Left lobe of liver (tissue), 2 donors: ENCODE measurements at places on chromosomes 16 and 17. TPM values are rescaled to one million over a fixed set of nuclear protein-coding genes. Genes with fewer than 3 reads are reported as not detected.
A peak's percentile ranks its signal among the peaks of the same experiment; 100 is the strongest.

Gene GUCY2D
- total RNA-seq: 0.05 TPM

Gene CES5A
- total RNA-seq: 4.4 TPM

Gene HCRT
- total RNA-seq: not detected

Gene TPPP3
- total RNA-seq: 0.40 TPM

Gene NOS2
- not detected for total RNA-seq

Gene MYO15B
- total RNA-seq: 34.2 TPM

Gene CACNG3
- not detected for total RNA-seq

Gene SLC47A1
- 101 TPM for total RNA-seq

Gene GFAP
- 0.23 TPM for total RNA-seq

Gene TEFM
- 8.6 TPM for total RNA-seq

Gene HAP1
- not detected for total RNA-seq

Gene CLEC19A
- total RNA-seq: not detected

DNA sequence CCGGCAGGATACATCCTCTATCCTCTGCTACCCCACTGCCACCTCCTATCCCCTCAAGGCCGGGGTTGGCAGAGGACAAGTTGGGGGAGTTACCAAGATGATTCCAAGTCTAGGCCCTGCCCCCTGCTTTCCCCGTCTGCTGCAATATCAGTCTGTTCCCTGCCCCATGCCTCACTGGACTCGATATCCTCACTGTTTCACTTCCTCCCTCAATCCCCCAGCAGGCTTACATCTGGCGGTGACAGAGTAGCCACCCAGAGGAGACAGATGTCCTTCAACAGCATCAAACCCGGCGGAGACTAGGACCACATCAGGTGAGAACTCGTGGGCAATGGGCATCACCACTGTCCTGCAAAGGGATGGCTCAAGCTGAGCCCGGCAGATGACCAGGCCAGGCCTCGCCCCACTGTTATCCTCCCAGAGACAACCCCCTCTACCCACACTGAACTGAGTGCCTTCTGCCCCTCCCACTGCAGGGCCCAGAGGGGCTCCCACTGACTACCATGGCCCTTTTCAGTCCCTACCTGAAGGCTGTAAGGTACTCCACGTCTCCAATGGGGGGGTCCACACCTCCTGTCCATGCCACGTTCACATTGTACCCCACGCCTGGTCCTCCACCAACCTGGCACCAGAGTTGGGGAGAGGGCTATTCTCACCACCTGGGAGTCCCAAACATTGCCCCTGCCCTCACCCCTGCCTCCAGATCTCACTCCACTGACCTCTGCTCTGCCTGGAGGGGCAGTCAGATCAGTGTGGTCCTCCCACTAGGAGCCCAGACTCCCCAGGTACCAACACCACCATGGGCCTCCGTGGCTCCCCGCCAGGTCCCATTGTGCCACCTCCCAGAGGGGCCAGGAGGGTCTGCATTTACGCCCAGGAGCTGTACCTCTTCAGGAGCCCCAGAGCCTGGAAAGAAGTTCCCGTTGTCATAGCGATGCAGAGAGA lies 9.6 kb downstream of the G6PC3 start:
- DNase-seq: no peak

- no peak for DNase-seq
Measured at GRCh38 chr16:85128079-85128837, 16.0 kb upstream of the CIBAR2 start.

- no peak for DNase-seq
Measured at GRCh38 chr16:62644030-62644812, 608.0 kb upstream of the CDH8 start.

GRCh38 chr17:27756467-27757371 lies 43.6 kb downstream of the NOS2 start:
- DNase-seq: peak; percentile 57

DNA sequence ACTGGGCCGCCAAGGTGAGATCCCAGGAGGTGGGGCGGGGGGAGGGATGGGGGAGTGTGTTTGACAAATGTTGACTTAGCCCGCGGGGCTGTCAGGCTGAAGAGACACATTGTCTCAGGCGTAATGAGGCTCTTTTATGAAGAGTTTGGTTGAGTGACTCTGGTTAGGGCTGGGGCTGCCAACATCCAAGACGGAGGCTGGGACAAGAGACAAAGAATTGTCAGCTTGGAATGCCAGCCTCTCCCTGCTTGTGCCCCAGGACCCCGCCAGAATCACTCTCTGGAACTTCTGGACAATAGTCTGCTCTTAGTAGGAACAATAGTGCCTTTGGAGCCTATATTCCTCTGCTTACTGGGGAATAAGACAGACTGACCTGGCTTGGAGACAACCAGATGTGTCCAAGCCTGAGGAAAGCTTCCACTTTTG lies 24.0 kb downstream of the PCTP start:
- DNase-seq: no peak

DNA sequence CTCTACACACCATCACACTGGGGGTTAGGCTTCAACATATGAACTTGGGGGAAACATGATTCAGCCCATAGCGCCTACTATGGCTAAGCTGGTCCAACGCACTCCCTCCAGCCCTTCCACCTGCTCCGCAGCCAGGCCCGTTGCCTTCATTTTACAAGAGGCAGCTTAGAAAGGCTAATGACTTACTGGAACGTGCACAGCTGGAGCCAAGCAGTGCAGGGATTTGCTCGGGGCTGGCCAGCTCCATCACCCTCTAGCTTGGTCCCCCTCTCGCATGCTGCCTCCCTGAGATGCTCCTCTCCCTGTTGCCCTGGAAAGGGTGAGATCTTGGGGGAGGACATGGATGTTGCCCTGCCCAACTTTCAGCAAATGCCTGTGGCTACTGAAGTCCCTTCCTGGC lies 2.8 kb upstream of the CACNG1 start:
- no peak for DNase-seq

DNA sequence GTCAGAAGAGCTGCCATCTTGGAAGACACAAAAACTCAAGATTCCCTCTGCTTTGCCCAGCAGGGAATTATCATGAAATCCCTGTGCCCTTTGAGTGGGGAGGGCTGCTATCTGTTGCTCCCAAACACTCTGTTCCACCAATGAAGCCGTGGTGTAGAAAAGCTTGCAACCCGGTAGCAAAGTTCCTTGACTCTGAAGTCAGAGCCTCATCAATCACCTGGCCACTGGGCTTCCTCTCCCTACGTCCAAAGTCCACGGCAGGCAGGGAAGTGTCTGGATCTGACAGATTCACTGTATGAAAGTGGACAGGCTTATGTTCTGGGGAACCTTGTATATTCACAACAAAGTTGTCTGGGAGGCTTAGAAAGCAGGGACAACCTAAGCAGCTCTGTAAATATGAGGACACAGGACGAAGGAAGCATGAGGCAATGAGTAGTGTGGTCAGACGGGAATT lies 343.3 kb downstream of the SLC39A11 start:
- DNase-seq: peak; percentile 59

DNA sequence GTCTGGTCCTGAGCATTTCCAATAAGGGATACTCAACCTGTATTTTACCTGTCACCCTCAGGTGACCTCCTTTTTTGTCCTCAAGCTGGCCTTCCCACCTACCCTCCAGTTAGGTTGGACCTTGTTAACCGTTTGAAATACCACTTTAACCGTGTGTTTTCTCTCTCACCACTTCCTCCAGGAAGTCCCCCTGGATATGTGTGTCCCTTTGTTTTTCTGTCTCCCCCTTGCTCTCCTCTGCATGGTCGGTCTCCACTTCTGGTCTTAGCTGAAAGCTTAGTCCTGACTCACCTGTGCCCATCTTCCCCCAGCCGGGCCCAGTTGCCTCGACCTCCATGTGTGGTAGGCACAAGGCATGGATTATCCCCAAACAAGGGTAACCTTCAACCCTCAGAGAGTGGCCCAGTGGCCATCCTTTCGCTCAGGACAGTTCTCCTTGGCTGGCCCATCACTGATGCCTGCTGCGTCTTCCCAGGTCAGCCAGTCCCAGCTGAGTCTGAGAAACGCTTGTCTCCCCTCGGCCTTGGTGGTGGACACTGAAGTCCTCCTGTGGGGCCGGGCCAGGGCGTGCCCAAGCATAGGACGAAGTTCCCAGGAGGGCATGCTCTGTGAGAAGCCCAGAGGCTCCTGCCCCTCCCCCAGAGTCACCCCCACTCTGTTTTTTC lies 20.0 kb downstream of the LASP1 start:
- DNase-seq: no peak

GRCh38 chr17:561116-561515 lies 153.5 kb downstream of the VPS53 start:
- no peak for DNase-seq

DNA sequence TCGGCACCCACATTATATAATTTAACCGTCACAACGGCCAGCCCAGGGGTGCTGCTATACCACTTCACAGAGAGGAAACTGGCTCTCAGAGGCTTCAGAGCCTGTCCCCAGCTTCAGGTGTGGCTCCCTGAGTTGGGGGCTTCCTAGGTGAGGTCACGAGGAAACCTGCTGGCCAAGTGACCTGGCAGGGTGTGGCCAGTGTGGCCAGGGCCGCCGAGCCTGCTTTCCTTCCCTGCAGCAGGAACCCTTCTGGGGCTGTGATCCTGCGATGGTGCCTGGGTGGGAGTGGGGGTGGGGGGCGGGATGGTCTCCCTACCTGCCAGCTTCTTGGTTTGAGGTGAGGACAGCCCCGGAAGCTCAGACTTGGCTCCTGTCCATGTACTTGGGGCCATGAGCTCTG lies 39.9 kb downstream of the ADCY7 start:
- DNase-seq: peak; percentile 40

- no peak for DNase-seq
Measured at GRCh38 chr17:41308251-41308917, 725 bp downstream of the KRTAP16-1 start.

- DNase-seq: no peak
Measured at GRCh38 chr16:15942931-15943690, 6.3 kb upstream of the ABCC1 start.

- no peak for DNase-seq
Measured at GRCh38 chr17:66301367-66301863, 998 bp upstream of the PRKCA start.

GRCh38 chr17:80501741-80502577 lies 25.6 kb upstream of the NPTX1 start:
- DNase-seq: no peak

DNA sequence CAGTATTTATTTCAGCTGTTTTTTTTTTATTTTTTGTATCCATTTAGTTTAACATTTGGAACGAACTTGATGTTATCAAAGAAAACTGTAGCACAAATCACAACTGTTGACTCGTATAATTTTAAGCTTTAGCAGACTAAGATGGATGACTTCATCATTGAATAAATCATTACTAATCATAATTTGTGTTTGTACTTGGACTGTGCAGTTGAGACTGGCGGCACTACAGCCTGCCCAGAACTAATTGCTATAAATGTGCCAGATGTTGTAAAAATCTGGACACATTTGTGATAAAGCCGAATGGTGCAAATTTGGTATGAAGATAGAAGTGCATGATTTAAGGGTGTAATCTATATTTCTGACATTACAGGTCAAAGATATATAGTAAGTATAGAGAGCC lies 897.7 kb upstream of the CDH8 start:
- DNase-seq: no peak

GRCh38 chr17:45994987-45995386 lies 4.1 kb upstream of the STH start:
- no peak for DNase-seq

- no peak for DNase-seq
Measured at GRCh38 chr16:53153130-53153529, 98.3 kb downstream of the CHD9 start.

GRCh38 chr17:29138971-29139691 lies 41.1 kb downstream of the MYO18A start:
- DNase-seq: peak; percentile 65

GRCh38 chr16:78897299-78897698 lies 703.2 kb downstream of the MAF start:
- DNase-seq: no peak

GRCh38 chr16:83095941-83096692 lies 469.3 kb downstream of the CDH13 start:
- no peak for DNase-seq
